Sigmoid colon (tissue), 7 donors: ENCODE measurements at places on chromosomes 5 and 9. TPM values are rescaled to one million over a fixed set of nuclear protein-coding genes. Genes with fewer than 3 reads are reported as not detected.

FCN2 gene
- total RNA-seq, result not detected

- H3K27ac ChIP-seq, result no peak overlapping the region
- peaks cover 6% of the 10 kb centered on the region for H3K27me3 ChIP-seq
- H3K4me1 ChIP-seq, result no peaks in the 10 kb centered on the region
- H3K36me3 ChIP-seq, result no peaks in the 10 kb centered on the region
- DNase-seq, result no peak
These were observed 145.0 kb upstream of the COL5A1 start for GRCh38 chr9:134496413-134497282.

DNA sequence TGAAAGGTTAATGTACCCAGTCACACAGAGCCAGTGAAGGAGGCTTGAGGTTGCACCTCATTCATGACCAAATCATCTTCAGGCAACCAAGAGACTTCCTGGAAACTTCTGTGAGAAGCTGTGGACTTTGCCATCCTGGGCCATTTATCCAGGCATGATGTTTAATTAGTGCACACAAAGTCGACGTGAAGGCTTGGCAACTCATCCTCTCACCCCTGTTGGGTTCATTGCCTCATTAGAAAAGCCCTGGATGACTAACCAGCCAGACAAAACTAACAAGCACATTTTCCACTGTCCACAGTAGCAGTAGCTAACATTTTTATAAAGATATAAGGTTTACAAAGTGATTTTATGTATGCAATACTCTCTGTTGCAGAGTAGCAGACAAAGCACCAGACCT is 65.7 kb upstream of the ZNF462 start:
- H3K36me3 ChIP-seq, result no peaks in the 10 kb centered on the region
- peak overlapping the region; percentile 51 for H3K27ac ChIP-seq
- no peak overlapping the region for H3K4me3 ChIP-seq
- H3K27me3 ChIP-seq, result no peaks in the 10 kb centered on the region
- peaks cover 44% of the 10 kb centered on the region for H3K4me1 ChIP-seq

DNA sequence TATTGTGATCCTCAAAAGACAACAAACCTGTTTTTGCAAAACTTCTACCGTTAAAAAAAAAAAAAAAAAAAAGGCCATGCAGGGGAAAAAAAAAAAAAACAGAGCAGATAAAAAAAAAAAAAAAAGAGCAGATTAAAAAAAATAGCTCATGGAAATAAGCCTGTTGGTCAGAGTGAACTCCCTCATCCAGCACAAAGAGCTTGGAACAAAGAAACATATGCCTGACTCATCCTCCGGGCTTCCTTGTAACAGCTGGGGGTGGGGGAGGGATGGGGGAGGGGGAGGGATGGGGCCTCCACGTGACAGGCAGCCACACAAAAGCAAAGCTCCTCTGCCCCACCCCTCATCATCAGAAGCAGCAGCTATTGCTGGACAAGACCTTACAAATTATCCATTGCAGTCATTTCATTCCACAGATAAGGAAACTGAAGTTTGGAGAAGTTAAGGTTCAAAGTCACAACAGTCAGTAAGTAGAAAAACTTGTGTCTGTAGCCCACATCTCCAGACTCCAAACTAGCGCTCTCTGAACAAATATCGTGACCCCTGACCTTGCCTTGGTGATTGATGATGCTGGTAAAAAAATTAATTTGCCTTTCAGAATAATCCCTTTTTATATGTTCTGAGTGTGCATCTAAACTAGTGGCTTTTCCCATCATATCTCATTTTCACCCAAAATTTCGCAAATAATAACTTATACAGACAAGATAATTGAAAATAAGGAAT is 38.9 kb downstream of the SLC35D2 start:
- DNase-seq, result peak; percentile 87
- H3K4me3 ChIP-seq, result no peak overlapping the region
- peaks cover 13% of the 10 kb centered on the region for H3K36me3 ChIP-seq
- H3K27me3 ChIP-seq, result no peaks in the 10 kb centered on the region
- H3K4me1 ChIP-seq, result peaks cover 26% of the 10 kb centered on the region
- H3K27ac ChIP-seq, result peak overlapping the region; percentile 70

DNA sequence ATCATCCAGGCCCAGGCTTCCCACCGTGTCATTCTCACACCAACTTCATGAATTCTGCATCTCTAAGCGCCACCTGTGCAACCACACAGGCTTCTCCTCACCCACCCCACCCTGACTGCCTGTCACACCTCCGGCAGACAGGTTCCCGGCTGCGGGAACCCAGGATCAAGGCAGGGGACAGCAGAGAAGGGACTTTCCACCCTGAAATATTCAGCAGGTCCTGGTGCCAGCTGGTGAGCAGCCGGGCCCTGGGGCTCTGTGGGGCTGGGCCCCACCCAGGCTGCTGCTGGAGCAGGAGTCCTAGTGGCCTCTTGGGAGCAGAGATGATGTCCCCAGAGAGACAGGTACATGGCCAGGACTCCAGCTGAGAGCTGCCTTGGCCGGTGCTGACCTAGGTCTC is 12.7 kb downstream of the ANXA6 start:
- no peak for DNase-seq
- H3K36me3 ChIP-seq, result peaks cover 30% of the 10 kb centered on the region
- no peaks in the 10 kb centered on the region for H3K27me3 ChIP-seq
- H3K27ac ChIP-seq, result no peak overlapping the region
- H3K4me1 ChIP-seq, result peaks cover 98% of the 10 kb centered on the region
- no peak overlapping the region for H3K4me3 ChIP-seq

DNA sequence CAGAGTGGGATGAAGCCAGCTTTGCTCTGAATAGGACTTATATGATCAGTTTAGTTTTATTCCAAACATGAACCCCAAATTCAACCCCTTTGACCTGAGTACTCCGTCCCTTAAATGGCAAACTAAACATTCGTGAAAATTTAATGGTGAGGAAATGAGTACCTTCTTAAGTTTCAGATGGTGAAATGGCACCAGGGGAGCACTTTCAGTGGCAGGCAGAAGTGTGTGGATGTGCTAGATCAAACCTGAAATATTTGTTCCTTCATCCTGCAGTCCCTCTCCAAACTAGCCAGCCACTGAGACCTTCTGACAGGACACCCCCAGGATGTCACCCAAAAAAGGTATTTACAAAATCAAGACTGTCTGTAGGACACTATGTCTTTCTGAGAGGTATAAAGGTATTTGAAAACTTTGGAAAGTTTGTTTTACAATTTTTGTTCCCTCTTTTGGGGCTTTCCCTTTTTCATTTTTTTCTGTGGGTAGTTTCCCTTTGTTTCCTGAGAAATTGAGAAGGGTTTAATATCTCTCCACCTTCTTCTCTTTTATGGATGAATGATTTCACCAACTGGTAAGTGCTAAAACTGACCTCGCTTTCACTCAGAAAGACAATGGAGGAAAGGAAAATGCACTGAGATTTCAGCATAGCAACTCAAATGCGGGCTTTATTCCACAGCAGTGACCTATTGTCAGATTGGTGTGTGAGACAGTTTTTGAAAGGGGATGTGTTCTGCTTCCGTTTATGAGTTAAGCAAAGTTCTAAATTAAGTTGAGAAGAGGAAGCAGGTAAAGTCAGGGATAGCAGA is 127.1 kb downstream of the TMC1 start:
- H3K27me3 ChIP-seq, result no peaks in the 10 kb centered on the region
- H3K36me3 ChIP-seq, result no peaks in the 10 kb centered on the region
- no peak for DNase-seq

LHX2 gene
- total RNA-seq, result not detected

NUDT12 gene
- 18.8 TPM for total RNA-seq

DNA sequence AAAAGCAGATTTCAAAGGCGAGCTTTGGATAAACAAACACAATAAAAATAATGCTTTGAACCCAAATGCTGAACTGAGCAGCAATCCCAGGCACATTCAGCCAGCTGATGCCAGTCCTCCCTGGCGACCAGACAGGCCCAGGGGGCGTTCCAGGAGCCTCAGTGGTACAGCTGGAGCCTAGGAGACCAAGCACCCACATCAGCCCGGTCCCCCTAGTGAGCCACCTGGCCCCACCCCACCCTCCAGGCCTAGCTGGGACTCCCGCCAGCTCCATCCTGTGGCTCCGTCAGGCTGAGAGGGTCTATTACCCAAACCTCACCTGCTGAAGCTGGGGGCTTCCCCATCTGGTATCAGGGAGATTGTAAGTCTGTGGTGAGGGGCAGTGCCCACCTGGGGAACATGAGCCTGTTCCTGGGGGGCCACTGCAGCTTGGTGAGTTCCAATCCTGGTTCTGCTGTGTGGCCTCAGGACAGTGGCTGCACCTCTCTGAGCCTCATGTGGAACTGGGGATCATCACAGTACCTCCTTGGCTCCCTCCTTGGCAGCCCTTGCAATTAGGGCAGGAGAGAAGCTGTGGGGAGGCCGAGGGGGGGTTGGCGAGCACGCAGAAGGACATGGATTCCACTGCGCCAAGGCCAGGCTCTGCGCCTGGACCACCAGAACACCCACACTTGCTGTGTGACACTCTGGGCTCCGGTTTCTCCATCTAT is 16.7 kb downstream of the C9orf50 start:
- H3K36me3 ChIP-seq, result no peaks in the 10 kb centered on the region
- no peak for DNase-seq
- no peak overlapping the region for H3K4me3 ChIP-seq
- no peaks in the 10 kb centered on the region for H3K27me3 ChIP-seq
- no peak overlapping the region for H3K27ac ChIP-seq
- no peaks in the 10 kb centered on the region for H3K4me1 ChIP-seq

GRCh38 chr9:106693558-106693957 is 169.4 kb upstream of the ZNF462 start:
- H3K27ac ChIP-seq, result no peak overlapping the region
- DNase-seq, result no peak
- H3K4me1 ChIP-seq, result no peaks in the 10 kb centered on the region
- H3K4me3 ChIP-seq, result no peak overlapping the region
- no peaks in the 10 kb centered on the region for H3K36me3 ChIP-seq

DNA sequence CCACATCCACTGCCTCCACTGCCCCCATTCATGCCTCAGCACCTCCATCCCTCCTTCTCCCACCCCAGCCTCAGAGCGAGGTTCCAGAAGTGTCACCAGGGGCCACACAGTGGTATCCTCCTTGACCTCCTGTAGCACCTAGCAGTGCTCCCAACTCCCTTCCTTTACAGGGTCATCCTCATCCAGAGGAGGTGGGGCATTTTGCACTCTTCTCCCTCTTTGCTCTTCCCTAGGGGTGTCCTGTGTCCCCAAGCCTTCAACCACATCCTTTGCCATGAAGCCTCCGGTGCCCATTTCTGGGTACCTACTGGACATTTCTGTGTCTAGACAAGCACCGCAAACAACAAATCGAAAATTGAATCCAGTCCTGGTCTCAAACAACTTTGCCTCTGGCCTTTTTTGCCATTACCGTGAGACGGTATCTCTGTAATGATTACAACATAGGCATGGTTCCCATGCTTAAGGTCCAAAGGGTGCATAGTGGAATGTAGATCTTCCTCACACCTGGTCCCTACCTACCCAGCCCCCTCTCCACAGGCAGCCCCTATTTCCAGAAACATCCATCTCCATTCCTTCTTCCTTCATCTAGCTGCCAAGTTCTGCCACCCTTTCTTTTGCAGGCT is 17.6 kb downstream of the WWC1 start:
- no peaks in the 10 kb centered on the region for H3K4me1 ChIP-seq
- DNase-seq, result no peak
- H3K27me3 ChIP-seq, result no peaks in the 10 kb centered on the region
- H3K27ac ChIP-seq, result no peak overlapping the region

DNA sequence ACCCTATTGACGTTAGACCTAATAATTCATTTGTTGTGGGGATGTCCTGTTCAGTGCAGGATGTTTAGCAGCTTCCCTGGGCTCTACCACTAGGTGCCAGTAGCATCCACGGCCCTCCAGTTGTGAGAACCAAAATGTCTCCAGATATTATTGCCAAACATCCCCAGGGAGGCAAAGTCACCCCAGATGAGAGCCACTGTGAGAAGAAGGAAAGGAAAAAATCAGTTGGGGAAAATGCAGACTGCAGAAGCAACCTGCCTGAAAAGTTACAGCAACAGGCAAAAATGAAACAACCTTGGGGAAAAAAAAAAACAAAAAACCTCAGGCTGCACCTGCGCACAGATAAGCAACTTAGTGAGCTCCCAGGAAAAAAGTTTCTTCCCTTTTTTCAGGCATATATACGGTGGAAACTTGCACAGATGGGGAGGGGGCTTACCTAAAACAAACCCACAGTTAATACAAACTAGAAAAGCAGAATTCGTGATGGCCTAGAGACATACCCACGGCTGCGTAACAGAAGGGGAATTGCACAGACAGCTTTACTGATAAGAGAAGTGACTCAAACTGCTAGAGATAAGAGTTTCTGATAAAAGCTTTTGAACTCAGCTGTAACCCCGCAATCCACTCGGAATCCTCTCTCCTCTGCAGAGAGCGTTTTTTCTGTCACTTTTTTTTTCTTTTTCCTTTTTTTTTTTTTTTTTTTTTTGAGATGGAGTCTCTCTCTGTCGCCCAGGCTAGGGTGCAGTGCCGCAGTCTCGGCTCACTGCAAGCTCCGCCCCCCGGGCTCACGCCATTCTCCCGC is 29.8 kb upstream of the FBP1 start:
- H3K4me1 ChIP-seq, result no peaks in the 10 kb centered on the region
- H3K27me3 ChIP-seq, result no peaks in the 10 kb centered on the region
- H3K4me3 ChIP-seq, result peak overlapping the region; percentile 15
- DNase-seq, result no peak
- H3K36me3 ChIP-seq, result no peaks in the 10 kb centered on the region

- H3K27me3 ChIP-seq, result no peaks in the 10 kb centered on the region
- no peaks in the 10 kb centered on the region for H3K36me3 ChIP-seq
- no peak overlapping the region for H3K4me3 ChIP-seq
- DNase-seq, result no peak
- no peaks in the 10 kb centered on the region for H3K4me1 ChIP-seq
- H3K27ac ChIP-seq, result no peak overlapping the region
These were observed 270.8 kb downstream of the KDM4C start for GRCh38 chr9:7028591-7028990.

- DNase-seq, result no peak
- no peaks in the 10 kb centered on the region for H3K27me3 ChIP-seq
- no peaks in the 10 kb centered on the region for H3K36me3 ChIP-seq
- peak overlapping the region; percentile 58 for H3K27ac ChIP-seq
These were observed 197.3 kb downstream of the BNC2 start for GRCh38 chr9:16673171-16673570.

GRCh38 chr5:55393501-55394175 is 85.8 kb downstream of the MTREX start:
- H3K4me1 ChIP-seq, result no peaks in the 10 kb centered on the region
- no peaks in the 10 kb centered on the region for H3K27me3 ChIP-seq
- H3K27ac ChIP-seq, result no peak overlapping the region
- H3K4me3 ChIP-seq, result no peak overlapping the region

TMEM171 gene
- total RNA-seq, result not detected

ABCA1 gene
- total RNA-seq, result 85.9 TPM
